Neural progenitor cell (in vitro differentiated cells): ENCODE measurements at places on chromosomes 2 and 18. TPM values are rescaled to one million over a fixed set of nuclear protein-coding genes. Genes with fewer than 3 reads are reported as not detected.

Gene C1QL2
- not detected in 2 replicates for total RNA-seq

DNA sequence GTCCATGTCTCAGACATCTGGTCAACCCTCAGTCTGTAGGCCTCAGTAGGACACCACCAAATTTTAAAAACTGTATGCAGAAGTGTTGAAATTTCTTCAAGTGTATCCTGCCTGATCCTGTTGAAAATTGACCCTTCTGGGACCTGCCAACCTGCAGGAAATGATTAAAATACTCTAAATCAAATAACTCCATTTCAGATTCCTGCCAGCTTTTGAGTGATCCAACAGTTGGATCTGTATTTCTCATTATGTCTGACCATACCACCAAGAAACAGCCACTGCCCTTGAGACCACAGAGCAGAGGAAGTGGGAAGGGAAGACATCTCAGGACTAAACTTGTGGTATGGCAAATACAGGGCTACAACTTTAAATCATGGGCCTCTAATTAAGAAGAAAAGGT is 113.4 kb downstream of the ANTXR1 start:
- no peak for DNase-seq

- no peak for DNase-seq
Measured at GRCh38 chr2:181380581-181380980, 76.6 kb upstream of the ITGA4 start.

- DNase-seq: no peak
Measured at GRCh38 chr18:79554321-79554720, 125.3 kb upstream of the CTDP1 start.

GRCh38 chr2:37771600-37772088 is 100.2 kb upstream of the CDC42EP3 start:
- no peak for DNase-seq

DNA sequence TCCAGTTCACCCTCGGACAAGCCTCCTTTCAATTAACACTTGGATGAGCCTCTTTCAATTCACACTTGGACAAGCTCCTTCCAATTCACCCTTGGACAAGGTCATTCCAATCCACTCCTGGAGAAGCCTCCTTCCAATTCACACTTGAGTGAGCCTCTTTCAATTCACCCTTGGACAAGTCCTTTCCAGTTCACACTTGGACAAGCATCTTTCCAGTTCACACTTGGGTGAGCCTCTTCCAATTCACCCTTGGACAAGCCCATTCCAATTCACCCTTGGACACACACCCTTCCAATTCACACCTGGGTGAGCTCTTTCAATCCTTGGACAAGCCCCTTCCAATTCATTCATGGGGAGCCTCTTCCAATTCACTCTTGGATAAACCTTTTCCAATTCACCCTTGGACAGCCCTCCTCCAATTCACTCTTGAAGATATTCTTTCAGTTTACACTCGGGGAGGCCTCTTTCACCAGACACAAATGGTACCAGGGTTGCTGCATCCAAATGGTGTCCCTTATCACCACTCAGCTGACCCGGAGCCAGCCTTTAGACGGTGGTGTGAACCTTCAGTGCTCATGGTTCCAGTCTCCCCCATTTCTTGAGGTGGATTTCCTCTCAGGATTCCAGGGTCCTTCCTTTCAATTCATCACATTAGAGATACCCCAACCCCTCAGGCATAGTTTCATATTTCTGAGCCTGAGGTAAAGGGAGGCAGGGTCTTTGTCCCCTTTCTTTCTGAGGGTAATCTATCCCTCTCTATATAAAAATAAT is 183.6 kb downstream of the SH3BP4 start:
- no peak for DNase-seq

Gene PTRHD1
- 41.6 and 59.5 TPM in 2 replicates for total RNA-seq

Gene COL6A3
- total RNA-seq: 0.41 and 0.50 TPM in 2 replicates

DNA sequence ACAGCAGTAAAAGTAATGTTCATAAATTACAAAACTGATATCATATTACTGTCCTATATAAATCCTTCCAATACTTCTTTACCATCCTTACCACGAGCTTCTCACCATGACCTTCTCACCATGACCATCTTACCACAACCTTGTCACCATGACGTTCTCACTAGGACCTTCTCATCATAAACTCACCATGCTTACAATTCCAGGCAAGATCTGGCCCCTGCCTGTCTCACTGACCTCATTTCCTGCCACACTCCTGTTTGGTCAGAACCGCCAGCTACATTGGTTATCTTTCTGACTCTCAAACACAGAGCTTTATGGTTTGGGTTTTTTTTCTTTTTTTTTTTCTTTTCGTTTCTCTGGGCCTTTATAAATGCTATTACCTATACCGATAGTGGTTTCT is 827.6 kb downstream of the RNF144A start:
- no peak for DNase-seq

GRCh38 chr2:122682356-122682755 is 926.9 kb downstream of the TSN start:
- no peak for DNase-seq

GRCh38 chr18:49924293-49924983 is 111.1 kb upstream of the ACAA2 start:
- no peak for DNase-seq

Gene MAP2
- 95.0 and 102 TPM in 2 replicates for total RNA-seq

GRCh38 chr2:195810340-195811098 is 153.5 kb downstream of the SLC39A10 start:
- DNase-seq: no peak

Gene CXCR2
- not detected in 2 replicates for total RNA-seq

GRCh38 chr18:8826971-8827370 is 121.6 kb downstream of the MTCL1 start:
- no peak for DNase-seq

Gene FEZ2
- 51.9 and 70.7 TPM in 2 replicates for total RNA-seq

GRCh38 chr2:38829971-38830370 is 45.8 kb downstream of the DHX57 start:
- DNase-seq: no peak
